Stimulated activated CD8-positive, alpha-beta memory T cell treated with anti-CD3 and anti-CD28 coated beads, Interleukin-4, amount 100 ng/mL, for 4 hours (primary cell): ENCODE measurements at places on chromosomes 11 and 22.

- no peak for DNase-seq
Measured at GRCh38 chr11:115408036-115408921, 95.9 kb downstream of the CADM1 start.

- no peak for DNase-seq
Measured at GRCh38 chr11:66593303-66593635, 284 bp downstream of the CCS start.

DNA sequence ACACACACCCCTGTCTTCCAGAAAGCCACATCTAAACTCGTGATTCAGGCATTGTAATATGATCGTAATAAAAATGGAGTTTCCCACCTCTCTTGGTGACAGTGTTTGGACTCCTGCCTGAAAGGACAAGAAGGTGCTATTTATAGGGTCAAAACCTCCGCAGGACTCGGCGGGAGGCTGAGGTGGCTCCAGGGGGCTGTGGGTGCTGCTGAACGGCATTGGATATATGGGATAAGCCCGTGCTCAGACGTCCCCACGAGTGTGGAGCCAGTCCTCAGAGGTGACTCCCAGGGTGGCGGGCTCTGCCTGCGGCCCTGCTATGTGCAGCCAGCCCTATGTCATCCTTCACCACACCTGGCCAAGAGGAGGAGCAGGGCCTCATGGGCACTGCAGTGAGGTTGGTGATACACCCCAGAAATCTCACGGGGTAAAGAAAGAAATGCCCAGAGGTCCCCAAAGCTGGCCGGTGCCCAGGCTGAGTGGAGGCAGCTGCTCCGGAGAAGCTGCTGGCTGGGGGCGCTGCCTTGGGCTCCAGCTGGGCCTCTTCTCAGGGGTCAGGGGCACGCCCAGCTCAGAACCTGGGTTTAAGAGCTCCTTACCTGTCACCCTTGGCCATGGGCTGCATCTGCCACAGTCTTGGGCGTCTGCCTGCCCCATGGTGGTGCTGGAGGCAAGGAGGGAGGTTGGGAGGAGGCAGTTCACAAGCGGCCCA lies 5.1 kb upstream of the OSBPL5 start:
- no peak for DNase-seq

DNA sequence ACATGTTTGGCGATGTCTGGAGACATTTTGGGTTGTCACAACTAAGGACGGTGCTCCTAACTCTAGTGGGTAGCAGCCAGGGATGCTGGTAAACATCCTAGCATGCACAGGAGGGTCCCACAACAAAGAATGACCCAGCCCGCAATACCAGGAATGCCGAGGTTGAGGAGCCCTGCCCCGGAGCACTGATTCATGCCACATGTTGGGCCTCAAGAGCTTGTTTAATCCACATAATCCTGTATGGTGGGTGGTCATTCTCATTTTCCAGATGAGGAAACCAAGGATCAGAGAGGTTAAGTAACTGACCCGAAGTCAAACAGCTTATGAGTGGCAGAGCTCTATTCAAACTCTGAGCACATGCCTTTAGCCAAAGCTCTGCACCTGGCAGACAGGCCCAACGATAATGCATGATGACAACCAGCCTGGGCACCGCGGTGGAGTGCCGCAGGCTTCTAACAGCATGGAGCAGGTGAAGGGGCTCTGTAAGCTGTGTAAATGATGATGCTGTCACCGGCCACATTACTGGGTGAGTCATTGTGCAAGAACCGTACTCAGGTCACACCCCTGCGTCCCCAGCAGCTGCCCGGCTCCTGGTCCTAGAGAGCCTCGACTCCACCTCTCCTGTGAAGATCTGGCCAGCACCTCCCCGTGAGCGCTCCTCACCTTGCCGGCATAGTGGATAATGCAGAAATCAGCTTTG lies 58.6 kb downstream of the APOL1 start:
- DNase-seq, result no peak

DNA sequence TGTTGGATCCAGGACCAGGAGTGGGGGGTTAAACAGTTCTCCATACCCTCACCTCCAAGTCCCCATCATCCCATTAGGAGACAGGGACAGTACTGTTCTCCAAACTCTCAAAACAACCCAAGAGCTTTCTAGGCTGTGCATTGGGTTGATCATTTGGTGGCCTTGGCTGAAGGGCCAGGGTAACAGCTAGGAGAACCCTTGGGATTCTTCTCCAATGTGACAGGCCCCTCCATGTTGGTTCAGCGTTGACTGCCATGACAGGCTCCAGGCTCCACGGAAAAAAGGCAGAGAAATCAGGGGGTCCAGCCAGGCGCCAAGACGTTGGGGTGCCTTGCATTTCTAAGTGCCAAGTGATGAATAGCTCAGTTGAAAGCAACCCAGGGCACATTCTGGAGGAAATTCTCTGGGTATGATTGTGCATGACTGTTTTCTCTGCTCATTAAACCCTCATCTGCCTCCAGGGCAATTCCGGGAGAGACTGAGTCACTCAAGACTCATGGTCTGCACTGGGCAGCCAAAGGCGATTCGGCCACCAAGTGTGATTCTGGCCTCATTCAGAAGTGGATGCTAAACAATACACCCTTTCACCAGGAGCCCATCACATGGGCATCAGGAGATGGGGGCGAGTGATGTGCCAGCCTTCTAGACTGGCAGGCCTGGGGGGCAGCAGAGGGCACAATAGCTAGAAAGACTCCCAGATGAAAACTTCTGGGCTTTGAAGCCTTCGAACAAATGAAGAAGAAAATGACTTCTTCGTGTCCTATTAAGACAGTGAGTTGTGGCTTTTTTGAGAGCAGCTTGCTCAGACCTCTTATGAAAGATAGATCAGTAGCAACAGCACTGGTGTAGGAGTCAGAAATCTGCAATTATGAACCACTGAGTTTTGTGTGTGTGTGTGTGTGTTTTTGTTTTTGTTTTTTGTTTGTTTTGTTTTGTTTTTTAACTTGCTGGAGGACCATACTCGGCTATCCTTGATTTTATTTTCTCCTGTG lies 27.7 kb downstream of the CD44 start:
- no peak for DNase-seq

DNA sequence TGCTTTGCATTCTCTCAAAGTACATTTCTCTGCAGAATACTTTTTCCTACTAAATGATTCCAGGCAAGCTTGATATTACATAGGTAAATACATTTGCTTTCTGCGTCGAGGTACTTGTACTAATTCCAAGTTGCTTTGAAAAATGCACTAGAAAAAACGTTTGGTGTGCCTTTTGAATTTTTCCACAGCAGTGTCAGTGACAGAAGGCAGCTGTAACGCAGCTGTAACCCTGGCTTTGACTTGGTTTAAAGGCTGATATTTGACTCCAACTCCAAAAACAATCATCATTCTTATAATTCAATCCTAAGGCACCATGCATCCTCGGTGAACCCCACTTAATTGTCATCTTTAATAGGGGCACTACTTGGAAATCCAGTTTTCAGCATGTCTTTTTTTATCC lies 125.0 kb downstream of the MAML2 start:
- DNase-seq, result no peak

GRCh38 chr22:44842417-44842816 lies 90.0 kb downstream of the ARHGAP8 start:
- DNase-seq, result no peak

GRCh38 chr22:47021371-47022074 lies 259.1 kb downstream of the TBC1D22A start:
- no peak for DNase-seq

- DNase-seq, result no peak
Measured at GRCh38 chr22:27220339-27220738, 563.0 kb downstream of the MIAT start.

GRCh38 chr11:112498701-112499100 lies 238.0 kb upstream of the PLET1 start:
- no peak for DNase-seq

GRCh38 chr11:116773203-116774097 lies 663 bp upstream of the BUD13 start:
- DNase-seq, result no peak

DNA sequence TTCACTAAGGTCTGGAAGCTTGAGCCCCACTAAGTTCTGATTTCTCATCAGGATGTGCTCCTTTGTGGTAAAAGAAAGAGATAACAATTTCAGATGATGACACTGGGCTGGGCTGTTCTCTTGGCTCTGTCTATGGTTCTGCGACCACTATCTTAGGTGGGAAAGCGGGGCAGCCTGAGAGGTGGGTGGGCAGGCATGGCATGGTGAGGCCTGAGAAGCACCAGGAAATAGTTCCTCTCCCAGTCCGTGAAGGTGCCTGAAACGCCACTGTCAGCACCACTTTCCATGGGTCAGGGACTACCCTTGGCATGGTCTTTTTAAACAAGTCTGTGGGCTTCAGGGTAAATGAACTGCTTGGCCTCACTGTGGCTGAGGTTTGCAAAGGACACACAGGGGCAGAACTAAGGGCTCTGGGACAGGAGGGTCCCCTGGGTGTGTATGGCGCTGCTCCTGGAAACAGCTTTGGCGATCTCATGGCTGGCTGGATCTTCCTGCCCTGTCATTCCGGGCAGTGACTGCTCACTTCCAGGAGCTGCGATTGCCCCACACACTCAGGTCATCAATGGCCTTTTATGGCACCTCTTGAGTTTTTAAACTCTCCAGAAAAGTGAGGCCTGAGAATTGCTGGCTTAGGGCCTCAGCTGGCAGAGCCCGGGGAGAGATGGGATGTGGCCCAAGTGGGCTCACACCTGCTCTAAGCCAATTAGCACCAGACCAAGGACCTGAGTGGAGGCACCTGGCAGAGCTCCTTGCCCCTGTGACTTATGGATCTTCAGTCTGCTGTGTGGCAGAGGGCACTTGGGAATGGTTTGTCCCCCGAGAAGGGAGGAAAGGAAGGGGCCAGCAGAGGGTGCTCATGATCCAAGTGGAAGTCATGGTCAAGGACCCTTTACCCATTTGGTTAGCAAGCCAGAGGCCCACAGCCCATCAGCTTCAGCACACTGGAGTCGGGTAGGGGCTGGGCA lies 55.6 kb upstream of the LYVE1 start:
- DNase-seq, result no peak

GRCh38 chr11:107722662-107723061 lies 10.8 kb upstream of the SLN start:
- no peak for DNase-seq

DNA sequence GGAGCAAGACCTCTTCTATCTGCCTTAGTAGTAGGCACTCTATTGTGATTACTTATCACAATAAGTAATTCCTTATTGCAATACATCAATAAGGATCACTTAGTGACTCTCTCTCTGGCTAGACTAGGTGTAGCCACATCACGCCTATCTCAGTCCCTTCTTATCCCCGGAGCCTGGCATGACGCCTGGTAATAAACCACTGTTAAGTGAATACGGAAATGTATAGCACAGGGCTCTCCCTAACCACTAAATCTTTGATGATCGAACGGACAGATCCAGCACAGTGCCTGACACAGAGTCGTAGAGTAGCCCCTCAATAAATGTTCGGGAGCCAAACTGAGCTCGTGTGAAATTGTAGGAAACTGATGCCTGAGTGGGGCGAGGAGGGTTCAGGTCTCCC lies 143.3 kb downstream of the FBXO7 start:
- no peak for DNase-seq

GRCh38 chr11:133137939-133138338 lies 394.4 kb downstream of the OPCML start:
- DNase-seq, result no peak

GRCh38 chr11:93484716-93485115 lies 58.5 kb downstream of the SMCO4 start:
- DNase-seq, result no peak

GRCh38 chr11:111344032-111344431 lies 35.0 kb downstream of the POU2AF1 start:
- DNase-seq, result no peak

- no peak for DNase-seq
Measured at GRCh38 chr11:95972060-95972459, 48.2 kb upstream of the MTMR2 start.

DNA sequence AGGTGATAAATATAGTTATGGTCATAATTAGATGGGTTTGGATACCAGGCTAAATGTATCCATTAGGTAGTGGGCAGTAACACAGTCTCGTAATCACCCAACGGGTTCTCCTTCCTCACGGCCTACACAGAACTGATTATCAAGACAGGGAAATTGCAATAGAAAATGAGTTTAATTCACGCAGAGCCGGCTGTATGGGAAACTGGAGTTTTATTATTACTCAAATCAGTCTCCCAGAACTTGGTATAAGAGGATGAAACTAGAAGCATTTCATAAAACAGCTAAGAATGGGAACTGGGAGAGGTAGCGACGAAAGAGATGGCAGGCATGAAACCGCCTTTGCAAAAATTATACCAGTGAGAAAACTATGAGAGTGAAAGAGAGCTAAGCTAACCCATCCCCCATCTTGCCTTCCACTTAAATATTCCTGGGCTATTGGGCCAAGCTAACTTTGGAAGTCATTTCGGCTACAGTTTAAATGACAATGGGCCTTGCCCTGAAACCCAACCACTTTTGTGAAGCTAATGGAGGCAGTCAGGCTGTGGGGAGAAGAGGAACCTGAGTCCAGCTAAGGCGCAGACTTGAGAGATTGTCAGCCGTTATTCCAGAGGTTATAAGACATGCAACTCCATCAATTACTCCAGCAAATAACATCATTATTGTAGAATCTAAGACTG lies 29.6 kb downstream of the CTSC start:
- DNase-seq, result no peak

DNA sequence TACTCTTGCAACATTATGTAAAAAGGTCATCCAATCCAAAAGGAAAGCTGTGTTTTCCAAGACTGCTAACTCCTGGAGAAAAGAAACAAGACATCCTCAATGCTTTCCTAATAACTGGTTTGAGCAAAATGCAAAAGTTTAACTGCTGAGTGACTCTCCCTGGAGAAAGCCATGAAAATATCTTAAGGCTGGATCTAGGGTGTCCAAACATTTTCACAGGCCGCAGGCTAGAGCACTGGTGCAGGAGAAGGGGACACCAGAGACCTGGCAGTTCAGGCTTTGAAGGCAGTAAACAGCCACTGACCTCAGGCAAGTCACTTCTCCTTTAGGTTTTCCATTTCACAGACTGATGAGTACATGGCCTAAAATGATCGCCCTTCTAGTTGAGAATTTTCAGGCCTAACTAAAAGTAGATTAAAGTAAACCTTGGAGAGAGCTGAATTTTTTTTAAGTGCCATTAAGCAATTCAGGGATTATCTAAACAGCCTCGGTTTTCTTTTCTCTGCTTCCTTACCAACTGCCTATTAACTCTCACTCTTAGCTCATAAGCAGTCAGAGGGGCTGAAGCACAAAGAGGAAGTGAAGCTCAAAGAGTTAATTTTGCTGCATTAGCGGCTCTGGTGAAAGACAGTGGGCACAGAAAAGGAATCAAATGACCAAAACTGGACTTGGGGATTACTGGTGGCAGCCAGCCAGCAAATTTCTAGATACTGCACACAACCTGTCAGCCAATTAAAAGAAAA lies 2.3 kb downstream of the CHKA start:
- DNase-seq, result no peak

DNA sequence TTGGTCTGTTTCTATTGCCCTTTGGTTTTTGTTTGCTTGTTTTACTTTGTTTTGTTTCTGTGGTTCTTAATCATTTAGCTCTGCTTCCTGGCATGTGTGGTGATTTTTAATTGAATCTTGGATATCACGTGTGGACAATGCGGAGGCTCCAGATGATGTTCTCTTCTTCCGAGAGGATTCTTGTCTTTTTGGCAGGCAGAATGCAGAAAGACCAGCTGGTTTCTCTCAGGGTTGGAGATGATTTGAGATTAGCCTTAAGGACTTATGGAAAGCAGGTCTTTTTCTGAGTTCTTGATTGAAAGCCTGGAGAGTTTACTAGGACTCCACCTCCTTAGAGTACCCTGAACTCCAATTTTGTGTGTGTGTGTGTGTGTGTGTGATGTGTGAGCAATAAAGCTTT lies 21.0 kb upstream of the ANO1 start:
- no peak for DNase-seq

- DNase-seq, result no peak
Measured at GRCh38 chr22:50125029-50125428, 35.2 kb downstream of the MOV10L1 start.
